ENCODE measurements at places on chromosomes 7 and 10.

GRCh38 chr7:46696741-46697140 lies 775.7 kb upstream of the IGFBP3 start:
- DNase-seq = no peak

- DNase-seq = no peak
These were observed 42.1 kb downstream of the TMEM178B start for GRCh38 chr7:141115965-141116364.

DNA sequence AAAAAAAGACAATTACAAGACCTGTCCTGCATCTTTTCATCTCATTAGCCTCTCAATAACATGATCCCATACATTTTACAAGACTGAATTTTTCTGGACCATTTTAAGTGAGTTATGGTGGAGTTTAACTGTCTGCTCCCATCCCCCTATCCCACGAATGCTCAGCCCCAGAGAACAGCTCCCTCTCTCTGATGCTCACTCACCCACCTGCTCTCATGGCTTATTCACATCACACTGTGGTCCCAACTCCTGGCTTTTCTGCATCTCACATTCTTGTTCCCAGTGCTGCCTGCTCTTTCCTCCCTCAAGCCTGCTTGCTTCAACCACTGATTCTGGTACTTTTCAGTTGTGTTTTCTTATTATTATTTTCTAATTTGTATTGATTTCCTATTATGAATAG lies 20.4 kb upstream of the CCSER2 start:
- no peak for DNase-seq

GRCh38 chr7:115040495-115040894 lies 118.6 kb downstream of the MDFIC start:
- DNase-seq = no peak

DNA sequence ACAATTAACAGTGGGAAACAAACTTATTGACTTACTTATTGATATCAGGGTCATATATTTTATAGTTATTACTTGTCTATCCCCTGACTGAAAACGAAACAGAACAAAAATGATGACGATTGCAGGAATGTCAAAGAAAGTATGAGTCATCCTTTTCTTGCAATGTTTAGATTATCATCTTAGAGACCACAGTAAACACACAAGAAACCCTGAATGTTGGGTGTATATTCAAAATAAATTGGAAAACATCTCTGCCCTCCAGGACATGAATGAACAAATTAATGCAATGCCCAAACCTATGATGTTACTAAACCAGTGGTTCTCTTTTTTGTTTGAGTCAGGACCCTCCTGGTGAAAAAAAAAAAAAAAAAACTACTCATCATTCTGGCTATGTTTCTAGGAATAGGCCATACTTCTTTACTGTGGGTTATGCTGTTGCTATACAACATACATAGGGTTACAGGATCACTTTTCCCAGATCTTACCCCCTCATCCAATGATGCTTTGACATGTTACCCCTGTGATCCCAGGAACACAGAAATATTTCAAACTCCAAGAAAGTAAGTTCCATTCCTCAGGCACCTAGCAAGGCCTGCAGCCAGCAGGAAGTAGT lies 623.4 kb upstream of the IGFBP3 start:
- no peak for DNase-seq

DNA sequence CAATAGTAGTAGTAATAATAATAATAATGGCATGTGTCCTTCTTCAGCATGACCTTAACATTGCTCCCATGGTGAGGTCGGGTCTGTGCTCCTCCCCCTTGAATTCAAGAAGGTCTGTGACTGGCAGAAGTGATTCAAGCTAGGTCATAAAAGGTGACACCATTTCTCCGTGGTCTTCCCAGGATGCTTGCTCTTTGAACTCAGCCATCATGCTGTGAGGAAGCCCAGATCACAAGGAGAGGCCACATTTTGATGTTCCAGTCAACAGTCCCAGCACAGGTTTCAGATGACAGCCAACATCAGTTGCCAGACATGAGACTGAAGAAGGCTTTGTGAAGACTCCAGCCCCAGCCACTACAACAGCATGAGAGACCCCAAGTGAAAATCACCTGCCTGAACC lies 83.9 kb downstream of the SEPTIN14 start:
- no peak for DNase-seq

DNA sequence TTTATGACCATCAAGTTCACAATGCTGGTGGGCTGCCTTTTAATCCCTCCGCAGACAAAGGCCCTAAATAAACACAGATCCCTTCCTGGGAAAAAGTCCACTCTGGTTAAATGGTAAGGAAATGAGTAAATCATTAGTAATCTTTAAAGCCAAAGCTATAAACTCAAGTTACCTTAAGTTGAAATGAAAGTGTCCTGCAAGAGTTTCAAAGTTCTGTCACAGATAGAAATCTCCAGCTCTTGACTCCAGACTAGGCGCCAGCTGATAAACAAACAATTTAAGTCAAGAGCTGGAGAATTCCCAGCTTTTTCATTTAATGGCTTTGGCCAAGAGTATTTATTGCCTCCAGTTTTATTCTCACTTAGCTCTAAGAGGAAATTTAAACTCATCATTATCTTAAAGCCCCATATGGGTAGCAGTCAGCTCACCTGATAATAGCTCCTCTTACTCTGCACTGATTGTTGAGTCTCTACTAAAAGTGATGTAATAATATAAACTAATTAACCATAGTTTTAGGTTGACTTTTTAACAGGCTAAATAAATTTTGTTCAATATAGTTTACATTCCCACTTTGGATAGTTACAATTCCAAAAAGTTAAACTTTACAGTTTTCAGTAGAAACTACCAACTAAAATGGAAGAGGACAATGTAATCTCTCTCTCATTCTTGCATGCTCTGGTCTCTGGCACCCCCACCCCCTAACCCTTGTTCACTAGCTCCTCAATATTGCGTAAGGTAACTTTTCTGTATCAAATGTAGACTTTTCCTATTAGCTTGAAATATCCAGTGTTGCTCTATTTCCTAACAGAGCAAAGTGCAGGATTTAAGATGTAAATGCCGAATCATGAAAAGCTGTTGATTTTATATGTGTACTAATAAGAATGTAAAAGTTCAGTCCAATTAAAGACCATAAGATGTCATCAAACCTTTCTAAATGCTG lies 56.1 kb downstream of the HIBADH start:
- DNase-seq = no peak

DNA sequence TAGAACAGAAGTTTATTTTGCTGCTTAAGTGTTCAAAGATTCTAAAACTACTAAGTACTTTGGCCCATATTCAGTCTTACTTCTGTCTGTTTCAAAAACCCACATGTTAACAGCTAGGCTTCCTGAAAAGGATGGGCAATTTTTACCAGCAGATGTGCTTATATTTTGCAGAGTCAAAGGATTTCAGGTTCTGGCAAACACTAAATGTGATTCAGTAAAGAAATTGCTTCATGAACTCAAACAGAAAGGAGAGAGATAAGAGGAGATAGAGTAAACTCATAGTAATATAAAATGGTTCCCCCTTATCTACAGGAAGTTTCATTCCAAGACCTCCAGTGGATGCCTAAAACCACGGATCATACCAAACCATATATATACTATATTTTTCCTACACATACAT lies 248.5 kb downstream of the AGMO start:
- DNase-seq = no peak

GRCh38 chr7:138029941-138030340 lies 28.1 kb upstream of the CREB3L2 start:
- peak; percentile 22 for DNase-seq

DNA sequence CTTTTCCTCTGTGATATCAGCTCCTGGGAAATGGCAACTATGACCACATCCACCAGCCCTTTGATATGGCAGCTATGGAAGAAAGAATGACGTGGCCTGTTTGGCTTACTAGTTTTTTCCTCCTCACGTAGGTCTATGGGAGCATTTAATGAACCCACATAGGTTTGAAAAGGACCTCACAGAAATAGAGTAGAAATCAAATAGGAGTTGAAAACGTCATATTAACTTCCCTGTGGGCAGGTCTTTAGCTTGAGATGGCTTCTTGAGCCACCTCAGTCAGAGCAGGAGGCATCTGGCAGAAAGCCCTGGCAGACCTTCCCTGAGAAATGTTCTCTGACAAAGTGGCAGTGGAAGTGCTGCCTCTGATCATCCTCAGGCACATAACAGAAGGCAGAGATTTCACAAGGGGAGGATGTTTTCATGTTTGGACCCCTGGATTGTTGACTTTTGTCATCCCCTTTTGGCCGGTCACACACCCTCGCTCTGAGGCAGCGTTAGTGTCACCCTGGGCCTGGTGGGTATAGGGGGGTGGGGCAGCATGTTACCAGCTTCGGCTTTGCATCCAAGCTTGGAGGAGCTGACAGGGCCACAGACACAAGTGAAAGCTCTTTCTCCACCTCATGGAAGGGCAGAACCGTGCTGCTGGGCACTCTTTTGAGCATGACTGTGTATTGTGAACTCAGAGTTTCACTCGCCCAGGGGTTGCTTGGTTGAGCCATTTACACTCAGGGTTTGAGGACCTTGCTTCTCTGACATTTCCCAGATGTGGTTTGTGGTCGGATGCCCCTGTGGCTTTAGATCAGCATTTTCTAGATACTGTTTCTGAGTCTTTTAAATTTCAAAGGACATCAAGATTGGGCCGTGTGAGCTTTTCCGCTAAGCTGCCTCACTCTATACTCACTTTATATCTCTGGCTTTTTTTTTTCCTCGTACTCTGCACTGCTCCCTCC lies 184.2 kb downstream of the STK31 start:
- no peak for DNase-seq

- no peak for DNase-seq
These were observed 10.2 kb upstream of the ZFYVE27 start for GRCh38 chr10:97726636-97727178.

DNA sequence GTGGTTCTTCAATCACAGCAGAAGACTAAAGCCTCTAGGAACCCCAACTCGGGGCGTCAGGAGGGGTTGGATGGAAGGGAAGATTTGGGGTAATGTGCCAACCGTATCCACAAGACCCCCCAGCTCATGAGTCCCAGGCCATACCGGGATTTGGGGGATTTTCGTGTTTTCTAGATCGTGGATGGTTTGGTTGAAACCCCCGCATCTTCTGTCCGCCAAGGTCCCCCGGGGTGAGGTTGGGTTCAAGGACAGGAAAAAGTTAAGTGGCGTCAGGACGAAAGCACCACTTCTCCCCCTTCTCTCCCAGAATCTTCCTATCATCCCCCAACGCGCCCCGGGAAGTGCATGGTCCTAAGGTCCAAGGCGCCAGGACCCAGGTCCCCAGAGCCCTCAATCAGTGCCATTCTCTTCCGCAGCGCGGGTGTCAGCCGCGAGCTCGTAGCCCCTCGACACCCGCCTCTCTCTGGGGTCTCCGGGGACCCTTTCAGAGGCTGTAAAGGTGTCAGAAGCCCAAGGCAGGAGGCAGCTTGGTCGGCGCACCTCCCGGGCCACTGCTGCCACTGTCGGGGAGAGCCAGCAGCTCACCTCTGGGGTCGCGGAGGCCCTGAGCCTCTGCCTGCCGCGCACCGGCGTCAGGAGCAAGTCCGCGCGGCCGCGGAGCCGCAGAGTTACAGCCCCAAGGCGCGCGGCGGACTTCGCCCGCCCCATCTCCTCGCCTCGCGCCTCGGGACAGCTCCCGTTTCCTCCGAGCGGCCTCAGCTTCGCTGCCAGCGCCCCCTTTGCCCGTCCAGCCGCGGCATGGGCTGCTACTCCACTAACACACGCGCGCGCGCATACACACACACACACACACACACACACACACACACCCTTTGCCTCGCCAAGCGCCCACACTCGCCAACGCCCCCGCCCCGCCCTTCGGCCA lies 1.5 kb downstream of the MKX start:
- DNase-seq = peak; percentile 70

DNA sequence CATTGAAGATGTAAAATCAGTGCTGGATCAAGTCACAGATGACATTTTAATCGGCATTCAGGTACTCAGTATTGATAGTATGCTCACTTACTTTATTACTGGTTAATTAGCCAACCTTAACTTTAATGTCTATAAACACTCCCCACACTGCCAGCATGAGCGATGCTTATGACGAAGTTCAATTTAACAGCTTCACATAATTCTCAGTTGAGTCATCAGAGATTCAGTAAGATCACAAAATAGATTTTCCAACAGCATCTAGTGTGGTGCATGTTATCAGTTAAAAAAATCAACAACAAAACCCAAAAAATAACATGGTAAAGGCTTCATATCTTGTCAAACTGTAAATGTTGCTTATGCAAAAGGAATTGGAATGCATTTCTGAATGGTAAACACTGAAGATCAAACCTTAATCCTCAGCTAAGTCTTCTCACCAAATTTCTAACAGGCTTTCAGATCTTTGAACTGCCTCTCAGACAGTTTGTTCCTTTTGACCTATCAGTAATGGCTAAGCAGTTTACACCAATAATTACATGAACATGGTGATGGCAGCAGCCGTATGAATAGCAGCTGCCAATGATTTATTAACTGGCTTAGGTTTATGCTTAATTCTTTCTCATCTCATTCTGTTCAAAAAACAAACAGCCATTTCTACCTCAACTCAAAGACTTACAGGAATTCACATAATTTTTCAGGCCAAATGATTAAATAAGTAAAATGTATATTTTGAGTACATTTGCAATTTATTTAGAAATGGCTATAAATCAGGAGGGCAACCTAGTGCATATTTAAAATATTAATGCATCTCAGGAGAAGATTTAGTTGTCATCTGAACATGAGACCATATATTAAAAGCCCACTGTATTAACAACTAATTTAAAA lies 98.5 kb downstream of the CABCOCO1 start:
- DNase-seq = no peak

DNA sequence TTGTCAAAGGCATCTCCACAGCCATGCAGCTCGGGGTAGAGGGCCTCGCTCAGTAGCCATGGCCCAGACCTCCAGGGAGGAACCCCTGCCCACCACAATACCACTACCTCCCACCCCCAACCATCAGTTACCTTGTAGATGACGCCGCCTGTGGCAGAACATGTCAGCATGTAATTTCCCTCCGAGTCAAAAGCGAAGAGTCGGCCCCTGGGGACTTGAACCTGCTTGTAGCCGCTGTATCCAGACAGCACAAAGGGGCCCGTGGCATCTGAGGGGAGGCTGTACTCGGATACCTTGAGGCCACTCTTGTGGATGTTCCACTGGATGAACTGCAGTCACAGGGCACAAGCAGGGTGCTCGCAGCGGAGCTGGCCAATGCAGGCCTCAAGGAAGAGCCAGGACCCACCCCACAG lies 16.3 kb upstream of the CYREN start:
- DNase-seq = no peak

DNA sequence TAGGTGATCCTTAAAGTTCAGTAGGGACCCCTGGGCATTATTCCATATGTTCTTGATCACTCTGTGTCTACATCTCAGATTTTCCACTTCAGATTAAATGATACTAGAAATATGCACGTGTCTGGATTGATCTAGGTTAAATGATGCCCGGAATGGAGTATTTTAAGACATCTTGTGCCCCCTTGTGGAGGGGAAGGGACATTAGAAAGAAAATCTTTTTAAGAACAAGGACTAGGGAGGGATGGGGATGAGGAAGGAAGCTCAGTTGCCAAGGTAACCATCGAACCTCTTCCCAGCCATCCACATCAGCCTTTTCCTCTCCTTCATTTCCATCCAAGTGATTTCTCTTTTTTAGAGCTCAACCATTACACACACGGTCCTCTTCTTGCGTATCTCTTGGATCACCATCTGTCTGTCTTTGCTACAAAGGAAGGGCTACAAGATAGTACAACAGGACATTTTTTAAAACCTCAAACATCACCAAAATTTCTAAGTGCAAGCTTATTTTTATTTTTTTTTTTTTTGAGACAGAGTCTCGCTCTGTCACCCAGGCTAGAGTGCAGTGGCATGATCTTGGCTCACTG lies 40.5 kb downstream of the PRSS2 start:
- peak; percentile 54 for DNase-seq

All from suppressor macrophage (primary cell).